ENCODE measurements at places on chromosomes 4 and X.

GRCh38 chr4:23125118-23125517 lies 432.4 kb downstream of the GBA3 start:
- no peak for DNase-seq

- no peak for DNase-seq
Measured at GRCh38 chr4:174380699-174381439, 97.2 kb downstream of the CEP44 start.

GRCh38 chr4:166482758-166483157 lies 609.7 kb downstream of the TLL1 start:
- DNase-seq: no peak

DNA sequence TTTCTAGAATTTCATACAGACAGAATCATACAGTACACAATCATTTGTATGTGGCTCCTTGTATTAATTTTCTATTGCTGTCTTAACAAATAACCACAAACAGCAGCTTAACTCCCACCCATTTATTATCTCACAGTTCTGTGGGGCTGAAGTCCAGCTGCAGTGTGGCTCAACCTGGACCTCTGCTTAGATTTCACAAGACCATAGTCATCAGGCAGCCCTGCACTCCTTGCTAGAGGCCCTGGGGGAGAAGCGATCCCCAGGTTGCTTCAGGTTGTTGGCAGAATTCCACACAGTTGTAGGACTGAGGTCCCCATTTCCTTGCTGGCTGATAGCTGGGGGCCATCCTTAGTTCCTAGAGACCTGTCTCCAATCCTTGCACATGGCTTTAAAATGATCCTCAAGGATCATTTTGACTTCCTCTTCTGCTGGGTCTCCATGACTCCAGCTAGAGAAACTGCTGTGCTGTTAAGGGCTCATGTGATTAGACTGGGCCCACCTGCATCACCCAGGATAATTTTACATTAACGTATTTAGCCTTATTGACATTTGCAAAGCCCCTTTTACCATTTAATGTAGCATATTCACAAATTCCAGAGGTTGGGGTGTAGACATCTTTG lies 60.9 kb upstream of the SMAD1 start:
- no peak for DNase-seq

- no peak for DNase-seq
Measured at GRCh38 chr4:96063639-96064038, 223.7 kb downstream of the PDHA2 start.

DNA sequence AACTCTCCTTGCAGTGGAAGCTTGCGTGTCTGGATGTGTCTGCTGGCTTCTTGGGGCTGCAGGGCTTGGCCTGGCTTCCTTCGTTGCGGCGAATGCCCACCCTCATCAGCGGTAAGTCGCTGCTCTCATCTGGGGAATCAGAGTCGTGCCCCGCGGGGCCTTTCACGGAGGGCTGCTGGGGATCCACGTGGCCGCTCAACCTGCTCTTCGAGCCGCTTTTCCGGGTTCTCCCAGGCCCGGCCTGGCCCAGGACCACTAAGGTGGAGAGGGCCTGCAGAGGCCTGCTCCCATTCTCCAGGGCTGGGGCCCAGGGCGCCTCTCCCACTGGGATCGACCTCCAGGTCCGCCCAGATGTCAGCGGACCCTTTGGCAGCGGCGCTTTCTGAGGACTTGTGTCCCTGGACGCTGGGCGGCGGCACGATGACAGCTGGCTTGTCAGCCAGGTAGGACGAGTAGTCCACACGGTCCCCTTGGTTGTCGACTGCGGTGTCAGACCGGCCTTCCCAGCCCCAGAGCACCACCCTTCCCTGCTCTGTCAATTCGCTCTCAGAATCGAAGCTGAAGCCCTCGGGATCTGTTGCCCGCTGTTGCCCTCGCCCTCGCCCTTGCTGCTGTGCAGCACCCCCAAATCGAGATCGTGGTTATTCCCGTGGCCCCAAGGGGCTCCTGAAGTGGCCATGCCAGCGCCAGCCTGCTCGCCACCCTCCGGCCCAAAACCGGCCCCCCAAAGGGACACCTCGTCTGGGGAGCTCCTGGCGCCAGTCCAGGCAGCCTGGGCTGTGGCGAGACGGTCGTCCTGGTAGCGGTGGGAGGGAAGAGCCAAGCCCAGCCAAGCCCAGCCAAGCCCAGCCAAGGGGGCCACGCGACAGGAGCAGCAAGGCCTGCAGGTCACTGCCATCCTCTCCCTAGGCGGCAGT lies 37.8 kb upstream of the NHSL2 start:
- DNase-seq: no peak

- DNase-seq: no peak
Measured at GRCh38 chr4:174856926-174857800, 28.1 kb upstream of the GLRA3 start.
